ENCODE measurements at places on chromosomes 7 and 10.

DNA sequence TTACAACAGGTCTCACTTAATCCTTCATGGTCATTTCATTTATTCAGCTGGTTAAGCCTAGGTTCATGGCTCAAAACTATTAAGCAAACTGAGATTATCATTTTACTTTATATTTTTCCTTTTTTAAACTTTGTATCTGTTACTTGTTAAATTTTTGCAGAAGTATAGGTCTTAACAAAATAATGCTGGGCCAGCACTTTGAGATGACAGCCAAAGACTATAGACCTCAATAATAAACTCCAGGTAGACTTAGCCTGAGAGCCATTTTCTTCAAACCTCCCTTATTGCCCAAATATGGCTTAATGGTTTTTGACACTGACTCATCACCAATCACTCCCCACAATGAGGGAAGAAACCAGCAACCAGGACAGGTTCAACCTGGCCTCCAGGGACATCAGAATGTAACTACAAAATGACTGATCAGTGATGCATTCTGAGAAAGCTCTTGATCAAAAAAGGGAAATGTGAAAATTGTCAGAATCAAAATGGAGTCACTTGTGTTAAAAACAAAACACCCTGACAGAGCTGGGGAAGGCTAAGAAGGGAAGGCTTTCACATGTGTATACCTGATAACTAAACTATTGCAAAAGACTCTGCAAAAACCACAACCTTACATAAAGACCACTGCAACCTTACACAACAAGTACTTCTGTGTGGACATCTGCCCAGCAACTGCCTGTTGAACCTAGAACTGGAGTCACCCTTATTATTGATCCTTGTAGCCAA is 2.1 kb upstream of the CCDC126 start:
- no peak for DNase-seq

GRCh38 chr10:14092799-14093198 is 237.9 kb downstream of the FRMD4A start:
- DNase-seq, result no peak

GRCh38 chr7:31734456-31734855 is 47.4 kb downstream of the PPP1R17 start:
- DNase-seq, result no peak

DNA sequence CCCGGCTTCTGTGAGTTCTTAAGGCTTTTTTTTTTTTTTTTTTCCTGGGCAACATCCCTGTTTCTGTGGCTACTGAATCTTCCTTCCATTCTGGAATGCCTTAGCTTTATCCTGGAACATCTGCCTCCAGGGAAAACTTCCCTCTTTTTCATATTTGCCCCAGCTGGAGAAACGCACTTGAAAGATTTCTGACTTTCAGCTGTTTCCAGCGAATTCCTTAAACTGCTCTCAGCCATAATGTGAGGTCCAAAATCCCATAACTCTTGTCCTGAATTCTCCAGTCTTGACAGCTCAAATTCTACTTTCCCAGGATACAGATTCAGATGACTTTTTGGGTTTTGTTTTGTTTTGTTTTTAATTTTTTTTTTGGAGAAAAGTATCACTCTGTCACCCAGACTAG is 263.6 kb upstream of the AUTS2 start:
- no peak for DNase-seq

GRCh38 chr7:99137411-99138180 is 6.3 kb downstream of the SMURF1 start:
- DNase-seq, result peak; percentile 6

- DNase-seq, result no peak
Observed at GRCh38 chr10:1044964-1045363, 4.0 kb downstream of the IDI1 start.

DNA sequence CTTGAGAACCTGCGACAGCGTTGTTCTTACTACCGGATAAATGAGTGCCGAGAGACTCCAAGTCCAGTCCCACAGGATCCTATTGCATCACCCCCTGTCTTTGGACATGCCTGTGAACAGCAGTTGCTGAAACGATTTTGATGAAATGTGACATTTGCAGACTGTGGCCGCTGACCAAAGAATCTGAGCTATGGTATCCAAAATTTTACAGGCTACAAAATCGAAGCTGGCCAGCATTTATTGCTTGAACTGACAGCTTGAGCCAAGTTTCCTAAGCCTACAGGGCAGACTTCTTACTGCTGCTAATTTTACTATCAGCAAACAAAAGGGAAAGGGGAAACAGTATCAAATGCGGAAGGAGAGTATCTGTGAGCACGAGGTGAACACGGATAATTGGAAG is 12.1 kb upstream of the NPVF start:
- DNase-seq, result no peak

- DNase-seq, result no peak
Observed at GRCh38 chr10:10967581-10968256, 50.0 kb upstream of the CELF2 start.

DNA sequence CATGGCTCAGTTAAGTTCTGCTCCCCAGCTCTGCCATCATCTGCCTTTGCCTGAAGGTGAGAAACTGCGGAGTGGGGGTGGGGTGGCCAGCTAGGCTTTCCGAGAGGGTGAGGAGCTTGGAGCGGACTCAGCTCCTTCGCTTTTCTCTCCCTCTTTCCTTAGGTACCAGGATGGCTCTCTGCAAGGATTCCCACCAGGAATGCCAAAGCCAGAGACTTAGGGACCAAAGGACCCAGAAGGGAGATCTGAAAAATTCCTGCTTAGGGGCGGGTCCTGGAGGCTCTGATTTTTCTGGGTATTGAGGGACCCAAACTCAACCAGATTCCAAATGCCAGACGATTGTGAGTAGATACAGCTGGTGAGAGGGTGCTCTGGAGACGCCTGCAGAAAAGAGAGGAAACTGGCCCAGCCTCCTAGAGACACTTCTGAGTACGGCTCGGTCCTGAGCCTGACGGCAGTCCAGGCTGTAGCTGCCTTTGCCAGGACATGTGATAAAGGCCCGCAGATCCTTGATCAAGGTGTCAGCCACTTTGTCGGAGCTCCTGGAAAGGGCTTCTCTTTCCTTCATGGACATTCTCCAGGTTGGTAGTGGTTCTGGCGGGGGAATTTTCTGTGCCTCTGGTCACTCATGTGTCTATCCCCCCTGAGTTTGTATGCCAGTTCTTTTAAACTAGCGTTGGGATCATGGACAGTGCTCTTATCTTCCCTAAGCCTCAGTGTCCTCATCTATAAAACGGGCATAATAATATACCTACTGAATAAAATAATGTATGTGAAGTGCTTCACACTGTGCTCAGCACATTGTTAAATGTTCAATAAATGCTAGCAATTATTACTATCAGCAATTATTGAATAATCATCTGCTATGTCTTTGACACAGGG is 42.5 kb upstream of the BTRC start:
- no peak for DNase-seq

DNA sequence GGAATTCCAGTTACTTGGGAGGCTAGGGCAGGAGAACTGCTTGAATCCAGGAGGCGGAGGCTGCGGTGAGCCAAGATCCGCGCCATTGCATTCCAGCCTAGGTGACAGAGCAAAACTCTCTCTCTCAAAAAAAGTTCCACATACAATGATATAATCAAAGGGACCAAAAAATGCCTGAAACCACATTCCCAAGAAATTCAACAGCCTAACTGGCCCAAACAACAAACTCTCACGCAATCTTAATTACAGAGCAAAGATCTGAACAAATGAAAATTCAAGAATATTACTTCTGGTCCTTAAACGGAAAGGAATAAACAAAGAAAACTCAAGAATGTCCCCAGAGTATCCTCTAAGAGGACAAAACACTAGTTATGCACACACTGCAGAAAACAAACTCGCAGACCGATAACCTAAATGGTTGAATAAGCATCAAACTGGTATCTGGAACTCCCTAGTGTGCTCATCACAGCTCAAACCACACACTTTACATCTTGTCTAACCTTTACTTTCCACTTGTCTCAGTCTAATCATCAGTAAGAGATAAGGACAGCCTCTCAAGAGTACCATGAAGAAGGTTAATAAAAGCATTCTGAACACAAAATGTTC is 3.7 kb downstream of the OGA start:
- DNase-seq, result no peak

- DNase-seq, result no peak
Observed at GRCh38 chr7:34772296-34772938, 114.4 kb downstream of the NPSR1 start.

- DNase-seq, result no peak
Observed at GRCh38 chr7:117347962-117348672, 25.3 kb upstream of the WNT2 start.

DNA sequence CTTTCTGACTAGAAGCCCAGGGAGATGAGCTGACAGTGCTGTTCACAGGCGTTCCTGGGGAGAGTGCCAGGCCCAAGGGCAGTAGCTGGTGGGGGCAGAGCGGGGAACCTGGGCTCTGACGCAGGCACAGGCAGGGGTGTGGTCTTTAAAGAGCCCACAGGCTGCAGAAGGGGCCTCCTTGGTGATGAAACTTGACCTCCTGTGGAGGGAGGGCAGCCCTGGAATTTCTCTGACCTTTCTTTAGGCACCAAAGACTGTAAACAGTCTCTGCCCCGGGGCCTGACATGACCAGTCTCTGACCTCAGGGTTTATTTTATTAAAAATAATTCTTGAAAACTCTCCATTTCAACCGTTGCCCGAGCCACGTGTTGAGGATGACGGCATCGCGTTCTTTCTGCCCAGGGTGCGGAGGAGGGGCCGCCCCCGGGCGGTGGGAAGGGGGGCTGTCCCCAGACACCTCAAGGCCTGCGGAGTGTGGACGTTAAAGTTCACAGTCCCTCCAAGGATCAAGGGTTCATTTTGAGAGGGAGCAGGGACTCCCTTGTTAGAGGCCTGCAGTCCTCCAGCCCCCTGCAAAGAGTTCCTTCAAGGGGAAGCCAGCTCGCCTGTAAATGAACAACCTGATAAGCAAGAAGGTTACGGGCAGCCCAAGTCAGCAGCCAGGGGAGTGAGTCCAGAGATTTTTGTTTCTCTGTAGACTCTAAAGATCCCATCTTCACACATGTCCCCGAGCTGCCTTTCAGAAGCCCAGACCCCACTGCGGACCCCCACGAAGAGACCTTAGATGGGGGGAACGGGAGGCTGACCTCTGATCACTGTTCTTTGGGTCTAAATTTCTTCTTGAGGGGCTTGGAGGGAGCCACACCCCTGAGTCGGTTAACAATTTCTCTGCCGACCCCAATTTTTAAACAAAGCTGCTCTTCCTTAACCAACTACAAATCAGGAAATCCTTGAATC is 128.9 kb downstream of the VIPR2 start:
- peak; percentile 22 for DNase-seq

GRCh38 chr7:30087371-30087770 is 47.4 kb upstream of the MTURN start:
- DNase-seq, result no peak

DNA sequence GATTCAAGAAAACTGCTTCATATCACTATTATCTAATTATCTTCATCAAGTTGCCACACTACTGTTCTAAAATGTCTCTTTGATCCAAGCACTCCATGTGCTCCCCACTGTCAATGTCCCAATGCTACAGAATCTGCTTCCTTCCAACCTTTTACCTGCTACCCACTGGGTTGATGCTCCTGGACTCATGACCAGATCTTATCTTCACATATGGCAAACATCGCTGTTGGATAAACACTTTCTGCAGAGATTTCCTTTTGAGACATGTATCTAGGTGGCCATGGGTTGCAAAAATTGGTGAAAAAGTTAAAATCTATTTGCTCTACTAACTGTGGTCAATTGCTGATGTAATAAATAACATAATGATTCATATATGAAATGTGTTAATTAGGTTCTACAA is 24.5 kb upstream of the SEMA3C start:
- no peak for DNase-seq

GRCh38 chr7:150564006-150564405 is 3.2 kb upstream of the GIMAP4 start:
- DNase-seq, result no peak

- no peak for DNase-seq
Observed at GRCh38 chr10:17951868-17952371, at the start of gene SLC39A12. Gene SLC39A12 (plus strand): TSS chr10:17951918. CDS start chr10:17953277, 1,359 bp downstream.

- DNase-seq, result no peak
Observed at GRCh38 chr7:35593899-35594298, 101.0 kb downstream of the HERPUD2 start.

DNA sequence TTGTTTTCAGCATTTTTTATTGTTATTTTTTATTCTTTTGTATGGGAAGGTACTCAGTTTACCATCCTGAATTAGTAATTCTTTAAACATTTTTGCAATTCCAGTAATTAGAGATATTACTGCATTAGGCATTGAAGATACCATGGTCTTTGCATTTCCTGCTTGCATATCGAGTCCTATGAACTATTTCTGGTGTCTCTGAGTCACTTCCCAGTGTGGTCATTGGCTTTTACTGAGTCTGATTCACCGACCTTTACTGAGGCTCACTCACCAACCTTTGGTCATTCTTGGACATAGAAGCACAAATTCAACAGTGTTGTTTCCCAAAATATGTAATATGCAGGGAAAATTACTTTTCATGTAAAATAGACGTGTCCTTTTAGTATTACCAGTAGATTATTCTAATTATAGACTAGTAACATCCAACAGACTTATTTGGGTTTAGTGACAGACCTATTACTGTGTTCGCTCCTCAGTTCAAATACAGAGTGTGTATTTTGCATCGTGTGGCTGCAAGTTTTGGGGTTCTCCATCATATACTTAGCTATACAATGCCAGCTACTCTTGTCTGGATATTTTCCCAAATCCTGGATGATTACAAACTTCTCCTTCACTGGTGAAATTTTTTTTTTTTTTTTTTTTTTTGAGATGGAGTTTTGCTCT is 180.7 kb upstream of the PRSS1 start:
- DNase-seq, result no peak

DNA sequence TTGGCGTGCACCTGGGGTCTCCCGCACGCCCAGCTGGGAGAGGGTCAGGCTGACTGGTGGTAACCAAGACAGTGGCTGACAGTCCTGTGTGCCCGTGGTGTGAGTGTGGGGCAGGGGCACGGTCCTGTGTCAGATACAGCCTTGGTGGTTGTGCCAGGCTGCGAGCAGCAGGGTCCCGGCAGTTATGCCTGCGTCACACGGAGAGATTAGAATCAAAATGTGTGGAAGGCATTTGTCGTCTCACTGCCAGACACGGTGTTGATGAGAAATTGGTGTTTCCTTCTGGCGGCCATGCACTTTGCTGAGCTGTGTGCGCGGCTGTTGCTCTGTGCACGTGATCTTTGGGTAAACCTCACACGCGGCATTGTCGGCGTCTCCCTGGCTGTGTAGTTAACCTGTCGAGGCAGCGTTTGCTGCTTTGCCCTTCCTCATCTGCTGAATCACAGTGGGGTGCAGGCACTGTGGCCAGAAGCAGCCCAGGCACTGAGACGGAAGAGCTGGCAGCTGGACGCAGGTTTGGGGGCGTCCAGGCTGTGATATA is 87.7 kb downstream of the NKX6-2 start:
- DNase-seq, result no peak

GRCh38 chr7:88396295-88396947 is 89.7 kb upstream of the STEAP4 start:
- DNase-seq, result no peak

GRCh38 chr7:45573204-45573603 is 964 bp upstream of the ADCY1 start:
- DNase-seq, result no peak

Measured in hypothalamus (tissue), 51 donors.